Posterior cingulate gyrus (tissue), 11 donors: ENCODE measurements at places on chromosomes 7 and 10.
A peak's percentile ranks its signal among the peaks of the same experiment; 100 is the strongest.

- DNase-seq, result no peak
Measured at GRCh38 chr7:124449896-124450295, 315.7 kb downstream of the GPR37 start.

GRCh38 chr10:3009341-3009740, 58.0 kb upstream of the PFKP start:
- no peak for DNase-seq

DNA sequence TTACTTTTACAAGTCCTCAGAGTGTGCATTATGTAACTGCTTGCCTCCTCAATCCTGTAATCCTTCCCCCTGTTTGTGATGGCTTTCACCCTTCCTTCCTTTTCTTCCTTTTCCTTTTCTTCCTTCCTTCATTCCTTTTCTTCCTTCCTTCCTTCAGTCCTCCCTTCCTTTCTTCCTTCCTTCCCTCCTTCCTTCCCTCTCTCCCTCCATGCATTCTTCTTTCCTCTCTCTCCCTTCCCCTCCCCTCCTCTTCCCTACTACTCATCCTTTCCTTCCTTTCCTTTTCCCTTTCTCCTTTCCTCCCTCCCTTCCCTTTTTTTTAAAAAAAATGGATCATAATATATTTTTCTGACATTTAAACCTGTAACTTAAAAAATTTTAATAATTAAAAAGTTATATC, 22.2 kb upstream of the ABCA13 start:
- no peak for DNase-seq

DNA sequence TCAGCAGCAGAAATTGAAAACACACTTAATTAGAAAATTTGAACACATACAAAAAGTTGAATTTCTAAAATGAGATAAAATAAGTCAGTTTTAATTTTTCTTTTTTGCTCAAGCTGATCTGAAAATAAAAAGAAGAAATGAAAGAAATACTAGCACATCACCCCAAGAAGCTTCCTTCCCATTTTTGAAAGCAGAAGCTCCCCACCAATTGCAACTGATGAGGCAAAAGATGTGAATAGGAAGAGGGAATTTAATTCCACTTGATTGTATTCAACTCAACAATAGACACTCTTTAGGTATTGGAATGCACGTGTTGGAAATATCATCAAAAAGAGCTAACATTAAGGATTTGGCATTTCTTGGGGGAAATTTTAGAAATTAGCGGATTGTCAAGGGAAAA, 175.8 kb downstream of the TRIL start:
- no peak for DNase-seq

GRCh38 chr10:97067716-97068391, 117.9 kb downstream of the SLIT1 start:
- DNase-seq, result peak; percentile 75

DNA sequence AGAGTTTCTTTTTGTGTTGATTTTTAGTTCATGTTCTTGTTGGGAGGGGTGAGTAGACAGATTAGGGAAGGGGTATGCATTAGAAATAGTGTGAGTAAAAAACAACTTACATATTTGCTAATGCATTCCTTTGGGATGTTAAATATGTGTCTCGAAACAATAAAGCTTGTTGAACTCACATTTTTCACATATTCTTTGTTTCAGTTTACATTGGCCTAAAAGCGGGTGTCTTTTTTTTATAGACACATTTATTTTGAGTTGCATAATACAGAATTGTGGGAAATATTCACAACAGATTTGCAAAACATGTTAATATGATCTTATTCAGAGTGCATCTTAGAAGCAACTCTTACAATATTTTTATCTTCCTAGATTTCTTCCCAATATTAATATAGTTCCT, 337.5 kb upstream of the CNTNAP2 start:
- DNase-seq, result no peak

- DNase-seq, result no peak
Measured at GRCh38 chr7:116138202-116138801, 72.0 kb upstream of the TES start.

- DNase-seq, result no peak
Measured at GRCh38 chr10:33412241-33412640, 77.8 kb upstream of the NRP1 start.
